Activated CD8-positive, alpha-beta memory T cell treated with anti-CD3 and anti-CD28 coated beads, Interleukin-2, amount 50 U/mL, for 4 hours (primary cell): ENCODE measurements at places on chromosomes 2 and 18.

GRCh38 chr2:150752229-150752628 lies 264.8 kb upstream of the RND3 start:
- no peak for DNase-seq

DNA sequence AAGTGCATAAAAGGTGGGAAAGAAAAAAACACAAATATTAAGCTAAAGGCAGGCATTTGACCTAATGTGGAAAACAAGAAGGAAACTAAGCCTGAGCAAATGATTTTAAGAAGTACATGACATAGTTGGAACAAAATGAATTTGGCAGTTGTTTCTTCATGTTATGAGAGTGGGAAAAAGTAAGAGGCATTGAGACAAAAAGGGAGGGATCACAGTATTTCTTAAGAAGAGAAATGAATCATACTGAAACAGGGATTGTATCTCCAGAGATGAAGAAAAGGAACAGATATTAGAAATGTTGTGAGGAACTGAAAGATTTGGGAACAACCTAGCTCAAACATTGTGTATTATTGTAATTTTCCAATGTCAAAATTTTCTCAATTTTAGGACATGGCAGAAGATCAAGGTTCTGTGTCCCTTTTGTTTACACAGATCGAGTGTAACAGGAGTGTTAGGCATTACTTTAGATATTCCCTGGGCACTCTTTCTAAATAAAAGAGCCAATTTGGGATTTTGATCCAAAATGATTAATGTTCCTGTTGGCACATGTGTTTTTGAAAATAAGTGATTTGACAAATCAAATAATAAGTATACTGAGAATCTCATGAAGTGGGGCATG lies 98.6 kb downstream of the CALCRL start:
- no peak for DNase-seq

DNA sequence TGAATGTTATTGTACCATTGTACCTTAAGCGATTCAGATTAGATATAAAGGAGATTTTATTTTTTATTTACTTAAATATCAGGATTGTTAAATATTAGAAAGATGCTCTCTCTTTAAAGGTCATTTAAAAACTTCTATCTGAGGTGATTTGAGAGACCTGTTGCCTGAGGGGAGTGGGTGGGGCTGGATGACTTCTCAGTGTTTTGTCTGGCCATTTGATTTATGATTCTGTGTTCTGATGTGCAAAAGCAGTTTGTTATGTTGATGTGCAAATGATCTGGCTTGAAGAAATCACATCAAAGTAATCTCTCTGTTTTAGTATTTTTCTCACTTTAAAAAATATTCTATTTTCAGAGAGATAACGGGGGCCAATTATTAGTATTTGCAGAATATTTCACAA lies 370.8 kb downstream of the NUP35 start:
- DNase-seq = no peak

GRCh38 chr2:165950438-165950837 lies 3.1 kb downstream of the TTC21B start:
- DNase-seq = no peak

GRCh38 chr2:134432435-134432883 lies 178.6 kb downstream of the MGAT5 start:
- DNase-seq = no peak
